ENCODE measurements at places on chromosomes 3 and 15.

- DNase-seq = no peak
Observed at GRCh38 chr15:94040541-94041248, 190.7 kb upstream of the MCTP2 start.

- DNase-seq = no peak
Observed at GRCh38 chr15:74307827-74308811, 59.3 kb downstream of the CYP11A1 start.

- no peak for DNase-seq
Observed at GRCh38 chr3:149421764-149422163, 44.3 kb upstream of the TM4SF1 start.

- no peak for DNase-seq
Observed at GRCh38 chr3:55157731-55158130, 229.9 kb upstream of the LRTM1 start.

DNA sequence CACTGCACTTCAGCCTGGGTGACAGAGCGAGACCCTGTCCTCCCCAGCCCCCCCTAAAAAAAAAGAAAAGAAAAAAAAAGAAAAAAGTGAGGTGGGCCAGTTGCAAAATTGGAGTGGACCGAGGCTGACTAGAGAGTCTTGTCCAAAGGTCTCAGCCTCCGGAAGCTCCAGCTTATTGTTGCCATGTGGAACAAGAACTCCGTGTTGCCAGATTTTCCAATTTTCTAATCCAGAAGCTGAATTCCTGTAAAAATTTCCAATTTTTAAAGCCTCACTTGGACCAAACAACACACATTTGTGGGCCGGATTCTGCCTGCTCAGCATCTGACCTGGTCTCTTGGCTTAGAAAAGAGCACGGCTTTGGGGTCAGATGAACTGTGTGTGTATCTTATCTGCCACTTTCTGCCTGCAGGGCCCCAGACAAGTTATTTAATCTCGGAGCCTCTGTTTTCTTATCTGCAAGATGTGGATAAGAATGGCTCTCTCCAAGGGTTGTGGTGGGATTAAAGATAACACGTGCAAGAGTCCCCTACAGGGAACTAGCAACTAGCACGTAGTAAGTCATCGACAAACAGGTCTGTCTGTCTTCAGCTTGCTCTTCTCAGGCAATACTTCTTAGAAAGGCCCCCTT is 73.7 kb upstream of the TLE3 start:
- DNase-seq = no peak

GRCh38 chr15:60275624-60276023 is 122.2 kb downstream of the ANXA2 start:
- DNase-seq = no peak

- no peak for DNase-seq
Observed at GRCh38 chr3:60514866-60515265, 736.4 kb downstream of the FHIT start.

DNA sequence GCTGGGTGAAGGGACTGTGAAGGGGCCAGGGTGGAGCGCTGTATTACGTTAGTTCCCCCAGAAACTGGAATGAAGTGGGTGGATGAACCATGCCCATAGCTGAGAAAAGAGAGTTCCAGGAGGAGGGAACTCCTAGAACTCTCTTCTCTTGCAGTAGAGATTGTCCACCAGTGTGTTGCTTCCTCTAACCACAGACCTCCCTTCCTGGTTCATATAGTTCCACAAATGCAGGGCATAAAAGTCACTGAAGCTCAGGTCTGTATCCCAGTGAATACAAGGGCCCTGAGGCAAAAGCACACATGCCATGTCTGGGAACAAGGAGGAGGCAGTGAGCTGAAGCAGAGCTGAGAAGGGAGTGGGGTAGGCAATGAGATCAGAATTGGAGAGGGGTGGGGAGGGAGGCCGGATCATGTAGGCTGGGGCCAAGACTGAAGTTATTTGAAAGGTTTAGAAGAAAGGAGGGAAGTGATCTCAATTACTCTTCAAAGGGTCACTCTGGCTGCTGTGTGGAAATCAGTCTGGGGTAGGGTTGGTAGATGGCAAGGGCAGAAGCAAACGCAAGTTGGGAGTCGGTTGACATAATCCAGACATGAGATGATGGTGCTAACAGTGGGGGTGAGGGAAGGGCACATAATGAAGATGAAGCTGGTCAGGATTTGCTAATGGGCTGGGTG is 6.5 kb downstream of the A4GNT start:
- no peak for DNase-seq

- DNase-seq = peak; percentile 16
Observed at GRCh38 chr3:8324747-8325146, 176.9 kb upstream of the LMCD1 start.

DNA sequence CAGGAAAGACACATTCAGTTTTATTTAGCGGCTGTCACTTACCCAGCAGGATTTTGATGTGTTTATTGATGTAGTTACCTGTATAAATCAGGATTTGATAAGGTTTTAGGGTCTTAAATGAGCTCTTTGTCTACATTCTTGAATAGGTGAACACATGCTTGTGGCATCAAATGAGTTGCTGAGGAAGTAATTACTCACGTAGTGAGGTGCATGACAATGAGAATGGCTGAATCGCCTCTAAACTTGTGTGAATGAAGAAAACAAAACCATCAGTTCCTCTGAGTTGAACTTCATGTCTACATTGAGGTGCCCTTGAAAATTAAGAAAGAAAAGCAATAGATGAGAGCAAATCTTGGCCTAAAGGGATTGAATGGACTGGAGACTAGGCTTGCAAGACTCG is 245.6 kb upstream of the SATB1 start:
- no peak for DNase-seq

DNA sequence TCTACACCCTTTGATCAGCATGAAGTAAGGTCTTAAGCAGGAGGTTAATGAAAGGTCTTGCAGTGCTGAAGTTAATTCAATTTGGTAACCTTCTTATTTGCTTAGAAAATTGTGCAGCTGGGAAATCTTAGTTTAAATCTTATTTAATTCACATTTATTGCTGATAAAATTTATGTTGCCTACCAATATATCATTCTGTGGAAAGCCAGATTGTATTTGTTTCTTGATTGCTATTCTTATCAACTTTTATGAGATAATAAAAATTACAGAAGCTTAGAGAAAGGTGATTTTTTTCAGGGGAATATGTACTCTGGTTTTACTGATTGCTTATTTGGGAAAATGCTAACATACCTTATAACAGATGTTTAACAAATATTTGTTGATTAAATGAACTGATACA is 64.0 kb upstream of the PAQR5 start:
- DNase-seq = no peak

DNA sequence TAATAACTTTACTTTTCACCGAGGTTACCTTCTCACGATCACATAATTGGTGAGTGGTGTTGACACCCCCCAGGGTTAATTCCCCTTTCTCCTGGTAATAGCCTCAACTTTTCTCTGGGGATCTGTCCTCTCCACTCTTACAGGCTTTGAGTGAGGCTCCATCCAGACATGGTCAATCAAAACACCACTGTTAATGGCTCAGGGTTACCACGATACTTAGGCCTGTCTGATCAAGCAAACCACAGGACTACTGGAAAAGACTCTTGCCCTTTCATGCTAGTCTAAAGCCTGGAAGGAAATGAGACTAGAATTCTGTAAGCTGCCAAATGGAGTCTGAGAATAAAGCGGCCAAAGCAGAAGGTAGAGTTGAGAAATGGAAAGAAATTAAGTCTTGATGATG is 56.5 kb upstream of the STT3B start:
- no peak for DNase-seq

DNA sequence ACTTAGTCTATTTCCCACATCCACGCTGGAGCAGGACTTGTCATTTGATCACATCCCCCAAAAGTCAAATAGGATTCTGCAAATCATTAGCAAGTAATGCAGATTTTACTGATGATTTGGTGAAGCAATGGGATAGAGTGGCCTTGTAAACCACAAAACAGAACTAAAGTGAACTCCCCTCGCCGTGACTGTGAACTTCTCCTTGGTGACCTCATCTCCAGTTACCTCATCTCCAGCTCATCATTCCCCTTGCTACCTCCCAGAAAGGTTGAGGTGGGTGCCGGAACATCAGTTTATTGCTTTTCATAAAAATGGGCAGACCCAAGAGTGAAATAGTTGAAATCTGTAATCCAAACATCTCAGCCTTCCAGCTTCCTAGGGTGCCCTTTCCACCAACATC is 36.7 kb upstream of the ADPGK start:
- no peak for DNase-seq

GRCh38 chr3:126287536-126288241 is 69.5 kb downstream of the KLF15 start:
- DNase-seq = no peak

DNA sequence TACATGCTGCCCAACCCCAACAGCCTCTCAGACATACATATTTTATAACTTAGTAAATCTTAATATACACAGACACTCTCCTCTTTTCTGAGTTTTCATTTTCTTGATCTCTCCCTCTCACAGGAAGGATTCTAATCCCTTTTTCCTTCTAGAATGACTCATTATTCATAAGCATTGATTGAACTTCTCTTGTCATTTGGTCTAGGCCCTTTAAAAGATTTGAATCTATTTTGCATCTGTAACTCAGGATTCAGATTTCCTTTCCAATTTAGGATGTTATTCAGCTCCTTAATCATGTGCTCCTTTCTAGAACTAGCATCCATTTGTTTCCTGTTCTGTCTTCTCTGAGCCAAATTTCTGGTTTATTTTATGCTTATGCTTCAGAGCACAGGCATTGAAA is 624.5 kb upstream of the SGO1 start:
- DNase-seq = no peak

Data from stimulated activated CD4-positive, alpha-beta T cell treated with anti-CD3 and anti-CD28 coated beads, TNF-alpha, amount 100 ng/mL, for 48 hours (primary cell).